NCI-H2107 (cell line): ENCODE measurements at places on chromosomes 12 and 14.

GRCh38 chr14:83247924-83248639 lies 1714.4 kb upstream of the SEL1L start:
- no peak for DNase-seq

DNA sequence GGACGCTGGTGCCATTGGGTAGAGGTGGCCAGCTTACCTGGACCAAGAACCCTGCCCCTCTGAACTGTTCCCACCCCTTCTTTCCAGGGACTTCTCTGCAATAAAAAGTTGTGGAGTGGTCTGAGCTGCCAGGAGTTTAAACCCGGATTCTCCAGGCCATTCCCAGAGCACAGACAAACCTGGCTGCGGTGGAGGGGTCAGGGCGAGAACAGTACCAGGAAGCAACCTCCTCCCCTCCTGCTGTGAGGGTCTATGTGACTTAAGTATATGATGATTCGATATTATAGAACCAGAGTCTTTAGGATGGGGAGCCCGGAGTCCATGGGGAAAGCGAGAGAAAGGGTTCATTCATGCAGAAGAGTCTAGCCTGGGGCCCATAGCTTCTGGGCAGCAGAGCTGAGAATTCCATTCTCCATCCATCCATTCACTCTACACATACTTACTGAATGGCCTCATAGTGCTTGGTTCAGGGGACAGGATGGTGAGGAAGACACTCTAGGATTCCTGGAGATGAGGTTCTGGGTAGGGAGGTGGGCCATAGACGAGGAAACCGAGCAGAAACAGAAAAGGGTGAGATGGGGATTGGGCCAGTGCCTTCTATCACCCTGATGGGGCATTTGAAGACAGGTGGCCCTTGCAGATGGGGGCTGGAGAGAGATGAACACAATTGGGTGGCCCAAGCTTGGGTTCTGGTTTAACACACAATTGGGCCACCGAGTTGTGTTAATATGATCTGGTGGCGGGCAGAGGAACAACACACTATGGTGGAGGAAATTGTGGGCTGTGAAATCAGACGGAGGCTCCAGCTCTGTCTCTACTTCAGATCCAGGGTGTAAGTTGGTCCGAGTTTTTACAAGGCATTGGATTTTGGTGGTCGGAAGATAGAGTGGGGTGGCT lies 5.2 kb downstream of the KRT86 start:
- DNase-seq, result no peak

GRCh38 chr14:61104358-61104757 lies 123.3 kb downstream of the SLC38A6 start:
- no peak for DNase-seq

DNA sequence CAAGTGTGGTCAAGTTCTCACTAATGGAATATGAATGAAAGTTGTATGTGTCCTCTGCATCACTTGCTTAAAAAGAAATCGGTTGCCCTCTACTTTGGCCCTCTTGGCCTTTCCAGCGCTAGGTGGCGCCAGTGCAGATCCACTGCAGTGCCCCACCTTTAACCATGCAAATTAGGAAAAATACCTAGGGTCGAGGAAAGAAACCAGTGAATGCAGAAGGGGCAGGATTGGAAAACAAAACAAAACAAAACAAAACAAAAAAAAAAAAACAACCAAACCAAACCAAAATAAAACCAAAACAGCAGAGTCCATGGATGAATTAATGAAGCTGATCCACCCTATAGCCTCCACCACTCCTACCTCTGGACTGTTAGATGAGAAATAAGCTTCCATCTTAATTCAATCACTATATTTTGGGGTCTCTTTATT lies 12.9 kb upstream of the NEMF start:
- DNase-seq, result peak; percentile 60

DNA sequence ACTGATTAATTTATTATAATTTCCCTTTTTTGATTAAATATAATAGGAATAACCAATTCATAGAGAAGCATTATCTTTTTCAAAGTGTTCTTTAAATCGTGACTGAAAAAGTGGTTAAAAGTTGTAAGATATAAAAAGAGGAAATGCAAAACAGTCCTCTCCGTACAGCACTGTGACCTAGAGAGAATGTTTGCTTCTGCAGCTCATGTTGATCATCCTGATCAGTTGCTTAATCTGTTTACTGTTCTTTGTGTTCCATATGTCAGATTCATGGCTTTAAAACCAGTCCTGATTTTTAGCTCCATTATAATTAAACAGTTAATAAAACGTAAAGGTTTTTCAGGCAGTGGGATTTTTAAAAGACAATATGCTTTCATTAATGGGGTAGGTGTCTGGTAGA lies 4.7 kb downstream of the TTC8 start:
- DNase-seq, result no peak

- DNase-seq, result no peak
Measured at GRCh38 chr14:41461380-41461779, 145.3 kb upstream of the LRFN5 start.

GRCh38 chr12:119940897-119941296 lies 48.1 kb upstream of the BICDL1 start:
- no peak for DNase-seq
